ENCODE measurements at places on chromosomes 3 and 15.

GRCh38 chr3:176401211-176401610 lies 796.1 kb downstream of the TBL1XR1 start:
- no peak for DNase-seq

GRCh38 chr15:52006702-52007340 lies 12.2 kb upstream of the MAPK6 start:
- no peak for DNase-seq

- DNase-seq: no peak
Measured at GRCh38 chr3:124574012-124574411, 156.2 kb upstream of the UMPS start.

- DNase-seq: peak; percentile 73
Measured at GRCh38 chr3:56702490-56703315, 19.6 kb upstream of the TASOR start.

GRCh38 chr15:64267331-64267973 lies 88.5 kb downstream of the CSNK1G1 start:
- no peak for DNase-seq

GRCh38 chr3:53402326-53402725 lies 55.0 kb upstream of the DCP1A start:
- DNase-seq: no peak

- no peak for DNase-seq
Measured at GRCh38 chr3:16439163-16439847, 74.2 kb downstream of the RFTN1 start.

GRCh38 chr3:137471558-137472204 lies 292.4 kb upstream of the SOX14 start:
- peak; percentile 37 for DNase-seq

- DNase-seq: no peak
Measured at GRCh38 chr15:94253742-94254141, 22.4 kb downstream of the MCTP2 start.

DNA sequence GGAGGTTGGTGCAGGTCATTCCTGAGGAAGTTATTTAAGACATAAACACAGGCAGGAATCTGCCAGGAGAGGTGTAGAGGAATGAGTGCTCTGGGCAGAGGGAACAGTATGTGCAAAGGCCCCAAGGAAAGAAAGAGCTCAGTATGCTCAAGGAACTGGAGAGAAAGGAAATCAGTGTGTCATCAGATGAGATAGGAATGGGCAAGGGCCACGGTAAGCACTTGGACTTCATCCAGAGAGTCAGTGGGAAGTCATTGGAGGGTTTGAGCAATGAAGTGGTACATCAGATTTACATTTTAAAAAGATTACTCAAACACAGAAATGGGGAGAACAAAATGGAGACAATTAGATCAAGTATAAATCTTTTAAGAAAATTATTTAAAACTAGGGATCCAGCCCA lies 272.2 kb downstream of the ADAMTSL3 start:
- DNase-seq: no peak

DNA sequence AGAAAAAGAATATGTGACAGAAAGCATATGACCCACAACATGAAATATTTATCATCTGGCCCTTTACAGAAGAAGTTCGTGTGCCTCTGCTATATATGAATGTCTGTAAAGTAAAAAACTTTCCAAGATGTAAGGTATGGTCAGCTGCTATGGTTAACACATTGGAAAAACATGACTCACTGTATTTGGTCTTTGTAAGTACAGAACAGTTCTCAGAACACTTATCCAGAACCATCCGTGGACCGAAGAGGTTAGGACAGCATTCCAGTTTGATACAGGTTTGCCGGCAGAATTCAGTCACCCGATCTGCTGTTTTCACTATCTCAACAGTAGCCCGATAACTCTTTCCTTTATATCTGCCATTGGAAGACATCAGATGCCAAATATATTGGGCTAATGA lies 13.5 kb upstream of the STIMATE start:
- no peak for DNase-seq

Measured in renal cortex interstitium (tissue), 15 donors.